Neuronal stem cell (in vitro differentiated cells): ENCODE measurements at places on chromosomes 12 and 14.

- DNase-seq = peak; percentile 29
Observed at GRCh38 chr12:78530100-78530765, 334.3 kb upstream of the SYT1 start.

DNA sequence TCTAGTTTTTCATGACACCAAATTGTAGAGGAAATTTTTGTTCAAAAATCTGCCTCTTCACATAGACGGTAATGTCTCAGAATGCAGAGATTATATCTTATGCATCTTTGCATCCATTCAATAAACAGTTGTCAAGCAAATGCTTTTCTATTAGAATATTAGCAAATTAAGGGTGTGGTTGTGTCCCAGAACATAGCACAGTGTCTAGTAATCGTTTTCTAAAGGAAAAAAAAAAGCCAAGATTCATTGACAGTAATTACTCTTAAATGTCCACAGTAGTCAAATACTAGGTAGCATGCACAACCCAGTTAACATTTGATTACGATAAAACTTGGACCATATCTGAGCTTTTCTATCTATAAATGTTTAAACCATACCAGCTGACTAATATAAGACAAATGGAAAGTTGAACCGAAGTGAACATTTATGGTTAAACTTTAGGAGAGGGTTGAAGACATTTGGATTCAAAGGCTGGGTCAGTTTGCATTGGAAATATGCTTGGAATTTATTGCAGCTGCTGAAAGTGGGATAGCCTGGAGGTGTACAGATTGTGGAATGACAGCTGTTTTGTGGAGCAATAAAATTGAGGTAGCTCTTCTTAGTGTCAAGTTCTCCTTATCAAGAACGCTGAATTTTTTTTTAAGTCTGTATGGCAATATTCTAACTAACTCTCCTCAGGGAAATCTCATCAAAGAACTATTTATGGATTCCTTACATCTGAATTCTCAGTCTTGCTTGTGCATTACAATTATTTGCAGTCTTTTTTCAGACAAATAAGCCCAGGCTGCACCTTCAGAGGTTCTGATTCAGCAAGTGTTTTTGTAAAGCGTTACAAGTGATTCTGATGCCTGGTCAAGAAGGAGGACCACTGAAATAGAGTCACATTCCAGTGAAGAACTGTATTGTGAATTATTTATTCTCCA lies 66.7 kb upstream of the ATP2B1 start:
- no peak for DNase-seq

DNA sequence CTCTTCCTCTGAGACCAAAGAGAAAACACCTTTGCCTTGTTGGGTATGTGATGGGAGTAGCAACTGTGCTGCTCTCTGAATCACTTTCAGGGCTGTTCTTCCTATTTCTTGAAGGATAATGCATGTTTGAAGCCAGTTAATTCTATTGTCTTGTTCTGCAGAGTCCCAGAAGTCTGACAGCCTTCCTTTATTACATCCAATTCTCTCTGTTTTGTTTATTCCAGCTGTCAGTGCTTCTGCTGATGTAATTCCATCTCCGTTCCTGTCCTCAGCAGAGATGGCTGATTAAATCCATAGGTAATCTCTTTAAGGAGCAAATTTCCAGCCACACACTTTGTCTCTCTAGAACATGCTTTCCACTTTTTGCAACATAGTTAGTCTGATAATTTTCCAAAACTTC lies 59.7 kb downstream of the MGAT4C start:
- DNase-seq = no peak

- no peak for DNase-seq
Observed at GRCh38 chr12:25797386-25797785, 161.1 kb upstream of the RASSF8 start.

DNA sequence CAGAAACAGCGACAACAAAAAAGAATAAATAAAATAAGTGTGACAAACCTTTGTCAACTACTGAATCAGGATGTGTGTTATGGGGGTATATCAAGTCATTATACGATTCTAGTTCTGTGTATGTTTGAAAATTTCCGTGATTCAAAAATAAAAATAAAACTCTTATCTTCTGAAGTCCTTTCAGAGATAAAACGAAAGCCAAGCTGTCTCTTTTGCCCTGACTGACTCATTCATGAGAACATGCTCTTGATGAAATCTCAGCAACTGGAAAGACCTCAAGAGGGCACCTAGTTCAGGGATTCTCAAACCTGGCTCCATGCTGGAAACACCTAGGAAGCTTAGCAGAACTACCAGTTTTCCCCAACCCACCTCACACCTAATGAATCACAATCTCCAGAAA lies 9.2 kb downstream of the FOXN3 start:
- DNase-seq = no peak

- no peak for DNase-seq
Observed at GRCh38 chr14:72631401-72631800, 262.5 kb downstream of the DPF3 start.

DNA sequence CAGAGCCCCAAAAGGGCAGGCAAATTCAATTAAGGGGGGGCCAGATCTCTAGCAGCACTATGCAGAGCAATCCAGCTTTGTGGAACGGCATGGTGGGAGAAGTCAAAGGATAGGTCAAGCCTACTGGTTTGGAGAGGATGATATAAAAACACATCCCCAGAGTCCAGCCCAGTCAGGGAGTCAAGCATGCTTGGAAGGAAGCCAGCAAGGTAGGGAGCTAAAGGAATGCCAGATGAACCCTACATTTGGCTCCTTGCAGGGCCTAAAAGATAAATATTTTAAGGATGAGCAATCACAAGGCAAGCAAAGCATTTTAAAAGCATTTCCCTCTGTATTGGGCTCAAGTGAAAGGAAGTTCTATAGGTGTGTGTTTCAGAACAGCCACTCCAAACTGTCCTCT lies 21.4 kb downstream of the KCTD10 start:
- no peak for DNase-seq

DNA sequence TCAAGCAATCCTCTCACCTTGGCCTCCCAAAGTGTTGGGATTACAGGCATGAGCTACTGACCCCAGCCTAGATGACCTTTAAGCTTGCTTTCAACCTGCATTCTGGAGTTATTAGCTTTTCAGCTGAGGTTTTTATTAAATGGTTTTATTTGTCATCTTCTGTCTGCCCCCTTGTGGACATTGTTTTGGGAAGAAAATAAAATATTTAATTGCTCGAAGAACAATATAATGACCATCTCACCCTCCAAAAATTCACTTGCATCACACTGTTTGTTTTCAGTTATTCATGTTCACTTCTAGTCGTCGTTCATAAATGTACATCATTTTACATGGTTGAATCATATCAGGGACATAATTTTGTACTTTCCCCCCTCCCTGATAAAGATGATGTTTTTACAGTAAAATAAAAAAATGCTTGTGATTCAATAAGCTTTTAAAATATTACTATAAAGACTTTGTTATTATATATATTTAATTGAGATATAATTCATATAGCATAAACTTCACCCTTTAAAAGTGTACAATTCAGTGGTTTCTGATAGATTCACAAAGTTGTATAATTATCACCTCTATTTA lies 10.1 kb upstream of the SPATS2 start:
- no peak for DNase-seq

DNA sequence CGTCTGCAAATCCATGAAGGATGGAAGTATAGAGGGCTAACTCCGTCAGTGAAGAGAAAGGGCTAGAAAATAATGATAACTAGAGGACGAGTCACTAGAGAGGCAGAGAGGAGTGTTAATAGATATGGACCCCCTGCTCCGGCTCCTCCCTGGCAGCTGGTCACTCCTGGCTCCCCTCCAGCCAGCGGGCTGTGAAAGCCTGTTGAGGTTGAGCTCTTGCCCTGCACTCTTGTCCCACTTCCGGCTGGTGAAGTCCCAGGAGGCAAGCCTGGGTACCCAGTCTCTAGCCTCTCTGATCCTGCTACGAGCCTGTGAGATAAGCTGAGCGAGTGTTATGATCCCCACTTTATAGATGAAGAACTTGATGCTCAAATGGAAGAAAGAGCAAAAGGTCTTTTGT lies 90.3 kb downstream of the RFX4 start:
- DNase-seq = no peak

DNA sequence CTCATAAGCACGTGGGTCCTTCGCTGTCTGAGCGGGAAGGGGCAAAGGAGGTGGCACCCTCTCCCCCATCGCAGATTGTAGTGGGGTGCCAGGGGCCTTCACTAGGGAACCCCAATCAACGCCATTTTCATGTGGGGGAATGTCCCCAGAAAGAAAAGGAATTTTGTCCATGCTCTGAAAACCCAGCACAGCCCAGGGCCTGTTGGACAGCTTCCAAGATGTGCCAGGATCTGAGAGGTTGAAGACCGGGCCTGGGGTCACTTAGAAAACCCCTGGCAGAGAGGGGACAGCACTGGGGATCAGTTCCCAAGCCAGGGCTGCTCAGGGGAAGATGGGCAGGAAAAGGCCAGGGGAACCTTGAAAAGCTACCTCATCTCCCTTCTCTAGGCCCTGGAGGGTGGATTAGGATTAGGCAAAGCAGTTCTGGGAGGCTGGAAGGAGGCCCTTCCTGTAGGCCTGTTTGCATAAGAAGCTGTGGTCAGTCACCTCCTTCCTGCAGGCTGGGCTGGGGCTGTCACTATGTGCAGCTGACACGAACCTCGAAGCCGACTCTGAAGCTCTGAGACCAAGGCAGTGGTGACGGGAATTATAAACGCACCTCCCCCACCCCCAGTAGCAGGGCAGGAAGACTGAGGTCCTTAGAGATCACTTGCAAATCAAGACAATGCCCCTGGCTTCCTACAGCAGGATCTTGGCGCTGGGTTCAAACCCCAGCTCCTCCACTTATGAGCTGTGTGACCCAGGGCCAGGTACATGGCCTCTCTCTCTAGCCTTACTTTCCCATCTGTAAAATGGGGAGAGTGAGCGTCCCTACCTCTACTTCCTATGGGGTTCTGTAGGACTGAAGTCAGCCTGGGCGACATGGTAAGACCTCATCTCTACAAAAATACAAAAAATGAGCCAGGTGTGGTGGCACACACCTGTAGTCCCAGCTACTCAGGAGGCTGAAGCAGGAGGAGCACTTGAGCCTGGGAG lies 29.0 kb downstream of the TESC start:
- no peak for DNase-seq

DNA sequence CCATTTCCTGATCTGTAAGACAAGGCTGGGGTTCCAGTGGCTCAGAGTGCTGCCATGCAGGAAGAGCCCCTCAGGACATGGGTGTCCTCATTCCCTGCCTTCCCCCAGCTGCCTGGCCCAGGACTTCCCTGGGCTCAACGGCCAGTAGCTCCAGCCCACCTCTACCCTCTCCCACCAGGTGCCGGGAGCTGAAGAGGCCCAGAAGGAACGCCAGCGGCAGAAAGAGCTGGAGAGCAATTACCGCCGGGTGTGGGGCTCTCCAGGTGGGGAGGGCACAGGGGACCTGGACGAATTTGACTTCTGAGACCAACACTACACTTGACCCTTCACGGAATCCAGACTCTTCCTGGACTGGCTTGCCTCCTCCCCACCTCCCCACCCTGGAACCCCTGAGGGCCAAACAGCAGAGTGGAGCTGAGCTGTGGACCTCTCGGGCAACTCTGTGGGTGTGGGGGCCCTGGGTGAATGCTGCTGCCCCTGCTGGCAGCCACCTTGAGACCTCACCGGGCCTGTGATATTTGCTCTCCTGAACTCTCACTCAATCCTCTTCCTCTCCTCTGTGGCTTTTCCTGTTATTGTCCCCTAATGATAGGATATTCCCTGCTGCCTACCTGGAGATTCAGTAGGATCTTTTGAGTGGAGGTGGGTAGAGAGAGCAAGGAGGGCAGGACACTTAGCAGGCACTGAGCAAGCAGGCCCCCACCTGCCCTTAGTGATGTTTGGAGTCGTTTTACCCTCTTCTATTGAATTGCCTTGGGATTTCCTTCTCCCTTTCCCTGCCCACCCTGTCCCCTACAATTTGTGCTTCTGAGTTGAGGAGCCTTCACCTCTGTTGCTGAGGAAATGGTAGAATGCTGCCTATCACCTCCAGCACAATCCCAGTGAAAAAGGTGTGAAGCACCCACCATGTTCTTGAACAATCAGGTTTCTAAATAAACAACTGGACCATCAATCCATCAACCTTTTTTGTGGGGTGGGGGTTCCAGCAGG lies 17.6 kb downstream of the AGAP2 start:
- DNase-seq = no peak

DNA sequence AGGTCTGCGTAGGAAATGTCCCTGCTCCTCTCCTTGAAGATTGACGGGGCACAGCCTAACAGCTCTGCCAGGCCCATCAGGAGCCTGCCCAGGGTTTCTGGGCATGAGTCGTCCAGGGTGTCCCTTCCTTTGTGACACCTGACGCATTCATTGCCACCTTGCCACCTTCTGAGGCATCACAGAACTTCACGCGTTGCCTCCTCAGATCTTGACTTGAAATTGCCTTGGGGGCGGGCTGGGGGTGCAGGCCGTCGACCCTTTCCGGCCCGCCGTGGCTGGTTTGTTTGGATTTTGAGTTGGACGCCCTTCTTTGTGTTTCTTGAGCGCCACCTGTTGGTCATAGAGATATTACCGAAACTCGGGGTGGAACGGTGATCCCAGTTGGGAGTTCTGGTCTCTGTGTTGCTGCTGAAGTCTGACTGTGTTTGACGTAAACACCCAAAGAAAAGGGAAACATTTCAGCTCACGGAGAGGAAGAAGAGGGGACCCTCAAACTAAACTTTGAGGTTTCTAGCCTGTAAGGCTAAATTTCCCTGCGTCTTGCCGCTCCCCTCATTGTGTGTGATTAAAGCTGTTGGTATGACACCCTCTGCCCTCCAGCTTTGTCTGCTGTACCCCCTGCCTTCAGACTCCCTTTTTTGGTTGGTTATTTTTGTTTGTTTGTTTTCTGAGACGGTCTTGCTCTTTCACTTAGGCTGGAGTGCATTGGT lies 44.6 kb downstream of the MLXIP start:
- DNase-seq = peak; percentile 84
